Right cardiac atrium (tissue), 5 donors: ENCODE measurements at places on chromosomes 3 and 15.

GRCh38 chr3:62686503-62687294, 188.5 kb downstream of the CADPS start:
- DNase-seq, result no peak

GRCh38 chr3:122496508-122496907, 18.2 kb downstream of the KPNA1 start:
- DNase-seq, result no peak

DNA sequence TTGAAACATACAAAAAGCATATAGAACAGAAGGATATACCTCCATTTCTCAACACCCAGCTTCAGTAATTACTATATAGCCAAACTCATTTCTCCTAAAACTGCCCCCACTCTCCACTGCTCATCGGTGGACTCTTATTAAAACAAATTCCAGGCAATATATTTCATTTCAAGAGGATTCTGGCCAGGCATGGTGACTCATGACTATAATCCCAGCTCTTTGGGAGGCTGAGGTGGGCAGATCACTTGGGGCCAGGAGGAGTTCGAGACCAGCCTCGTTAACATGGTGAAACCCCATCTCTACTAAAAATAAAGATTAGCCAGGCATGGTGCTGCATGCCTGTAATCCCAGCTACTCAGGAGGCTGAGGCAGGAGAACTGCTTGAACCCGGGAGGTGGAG, 40.9 kb downstream of the SNX4 start:
- DNase-seq, result no peak

- no peak for DNase-seq
These were observed 190.2 kb upstream of the DPH6 start for GRCh38 chr15:35736150-35736549.

DNA sequence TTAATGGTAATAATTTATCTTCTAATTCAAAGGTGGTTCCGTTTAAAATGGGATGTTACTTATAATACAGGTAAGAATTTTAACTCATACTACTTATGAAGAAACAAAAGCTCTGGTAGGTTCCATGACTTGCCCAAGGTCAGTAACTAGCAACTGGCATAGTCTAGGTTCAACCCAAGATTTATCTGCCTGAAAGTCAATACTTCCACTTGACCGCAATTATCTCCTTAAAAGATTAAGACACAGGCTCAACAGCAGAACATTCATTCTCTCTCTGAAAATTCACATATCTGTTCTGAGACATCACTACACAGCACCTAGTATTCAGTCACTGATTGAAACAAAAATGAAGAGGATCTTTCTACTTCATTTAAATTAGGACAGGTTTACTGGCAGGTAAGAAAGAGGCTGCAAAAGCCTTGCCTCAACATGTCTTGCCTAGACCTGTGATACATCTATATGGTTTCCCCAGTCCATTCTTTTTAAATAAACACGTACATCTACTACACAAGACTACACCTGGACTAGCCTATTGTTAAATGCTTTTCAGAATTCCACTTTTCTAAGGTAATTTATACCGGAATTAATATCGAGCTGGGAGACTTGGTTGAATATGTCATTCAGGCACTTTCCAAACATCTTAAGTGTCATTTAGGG, 1.2 kb downstream of the CSNK1G1 start:
- no peak for DNase-seq

GRCh38 chr3:40608091-40608490, 83.3 kb downstream of the ZNF621 start:
- no peak for DNase-seq

DNA sequence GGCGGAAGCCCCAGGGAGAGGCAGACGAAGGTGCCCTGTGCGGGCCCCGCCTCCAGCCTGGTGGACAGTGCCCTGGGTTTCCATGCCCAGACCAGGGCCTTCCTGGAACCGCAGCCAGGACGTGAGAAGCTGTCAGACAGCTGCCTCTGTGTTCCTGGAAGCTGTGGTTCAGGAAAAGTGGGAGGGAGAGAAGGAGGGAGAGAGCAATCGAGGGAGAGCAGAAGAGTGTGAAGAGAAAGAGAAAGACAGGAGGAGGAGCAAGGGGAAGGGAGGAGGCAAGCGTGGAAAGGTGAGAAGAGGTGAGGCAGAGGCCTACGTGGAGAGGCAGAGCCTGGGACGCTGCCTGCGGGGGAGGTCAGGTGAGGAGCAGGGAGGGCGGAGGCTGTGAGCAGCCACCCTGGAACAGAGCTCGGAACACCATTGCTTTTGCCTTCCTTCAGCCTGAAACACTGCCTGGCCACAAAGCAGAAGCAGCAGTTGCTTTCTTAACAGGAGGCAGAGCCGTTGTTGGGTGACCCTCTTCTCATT, 18.6 kb downstream of the ZDHHC19 start:
- DNase-seq, result no peak

- DNase-seq, result no peak
These were observed 19.1 kb upstream of the PLCH1 start for GRCh38 chr3:155763870-155764463.

- no peak for DNase-seq
These were observed 17.3 kb downstream of the KPNA1 start for GRCh38 chr3:122497425-122497824.

- DNase-seq, result no peak
These were observed 14.9 kb downstream of the CNTN3 start for GRCh38 chr3:74599564-74599963.
